Stimulated activated CD8-positive, alpha-beta memory T cell treated with anti-CD3 and anti-CD28 coated beads, Interleukin-15, amount 100 ng/mL, for 24 hours (primary cell): ENCODE measurements at places on chromosomes 7 and 10.

DNA sequence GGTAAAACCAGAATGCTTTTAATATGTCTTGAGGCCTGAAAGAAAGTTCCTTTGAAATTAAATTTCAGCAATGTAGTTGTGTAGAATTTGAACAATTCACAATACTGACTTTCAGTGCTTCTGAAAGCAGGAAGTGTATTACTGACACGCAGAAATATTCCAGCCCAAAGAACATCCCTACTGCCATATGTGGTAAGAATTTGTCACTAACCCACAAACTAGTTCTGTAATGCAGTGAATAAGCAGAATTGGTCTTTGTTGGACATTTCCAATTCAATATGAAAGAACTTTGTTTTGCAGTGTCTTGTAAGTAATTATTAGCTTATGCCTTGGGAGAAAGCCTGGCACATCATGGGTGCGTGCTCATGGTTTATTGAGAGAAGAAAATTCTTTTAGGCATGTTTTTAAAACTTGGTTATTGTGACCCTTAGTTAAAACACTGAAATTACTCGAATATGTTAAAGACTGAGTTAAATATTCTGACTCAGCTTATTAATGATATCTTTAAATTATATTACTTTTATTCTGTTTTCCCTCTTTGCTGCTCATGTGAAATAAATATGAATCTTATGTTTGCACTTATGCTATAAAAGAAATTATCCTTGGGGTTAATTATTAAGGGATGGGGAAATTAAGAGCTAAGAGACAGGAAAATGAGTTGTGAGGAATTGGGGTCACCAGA lies 33.4 kb downstream of the PTPN12 start:
- DNase-seq = no peak

DNA sequence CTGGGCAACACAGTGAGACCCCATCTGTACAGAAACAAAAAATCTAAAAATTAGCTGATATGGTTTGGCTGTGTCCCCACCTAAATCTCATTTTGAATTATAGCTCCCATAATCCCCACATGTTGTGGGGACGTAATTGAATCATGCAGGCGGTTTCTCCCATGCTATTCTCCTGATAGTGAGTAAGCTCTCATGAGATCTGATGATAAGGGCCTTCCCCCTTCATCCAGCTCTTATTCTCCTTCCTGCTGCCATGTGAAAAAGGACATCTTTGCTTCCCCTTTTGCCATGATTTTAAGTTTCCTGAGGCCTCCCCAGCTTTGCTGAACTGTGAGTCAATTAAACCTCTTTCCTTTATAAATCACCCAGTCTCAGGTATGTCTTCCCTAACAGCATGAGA lies 136.5 kb downstream of the SFMBT2 start:
- DNase-seq = no peak

DNA sequence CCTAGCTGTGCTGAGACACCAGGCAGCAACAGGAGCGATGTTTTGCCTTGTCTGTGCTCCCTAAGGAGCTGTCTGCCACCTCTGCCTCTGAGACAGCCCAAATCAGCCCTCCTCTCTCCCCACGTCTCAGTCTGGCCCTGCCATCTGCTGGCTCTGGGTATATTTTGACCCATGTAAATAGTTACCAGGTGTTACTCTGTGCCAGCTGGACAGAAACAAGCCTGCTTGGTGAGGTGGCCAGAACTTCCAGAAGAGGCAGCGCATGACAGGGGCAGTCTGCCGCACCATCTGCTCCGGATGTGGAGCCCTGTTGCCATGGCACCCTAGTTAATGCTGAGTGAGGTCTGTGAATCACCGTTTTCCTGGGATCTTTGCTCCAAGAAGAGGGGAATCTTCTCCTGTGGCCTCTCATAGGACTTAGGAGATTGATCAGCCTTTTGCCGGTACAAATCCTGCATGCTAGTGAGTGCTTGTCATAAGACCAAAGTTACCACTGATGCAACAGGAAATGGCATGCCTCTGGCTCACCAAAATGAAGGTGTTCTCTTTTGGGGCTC lies 31.8 kb downstream of the GSTO2 start:
- DNase-seq = no peak

DNA sequence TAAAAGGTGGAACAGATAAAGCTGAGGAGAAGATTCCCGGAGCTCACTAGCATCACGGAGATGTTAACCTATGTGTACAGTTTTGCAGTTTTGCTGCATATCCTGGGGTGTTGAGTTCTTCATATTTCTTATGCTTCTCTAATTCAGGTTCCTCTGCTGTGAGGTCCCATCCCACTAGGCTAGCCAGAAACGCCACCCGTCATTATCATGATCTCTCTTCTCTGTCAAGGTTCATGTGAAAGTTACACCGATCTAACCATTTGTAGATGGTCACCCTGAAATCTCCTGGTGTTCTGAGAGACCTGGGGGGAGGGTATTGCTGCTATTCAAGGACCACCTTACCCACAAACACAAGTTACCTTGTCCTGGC lies 136.3 kb downstream of the CCDC71L start:
- no peak for DNase-seq

- no peak for DNase-seq
These were observed 31.9 kb upstream of the AGBL3 start for GRCh38 chr7:134954197-134955082.

DNA sequence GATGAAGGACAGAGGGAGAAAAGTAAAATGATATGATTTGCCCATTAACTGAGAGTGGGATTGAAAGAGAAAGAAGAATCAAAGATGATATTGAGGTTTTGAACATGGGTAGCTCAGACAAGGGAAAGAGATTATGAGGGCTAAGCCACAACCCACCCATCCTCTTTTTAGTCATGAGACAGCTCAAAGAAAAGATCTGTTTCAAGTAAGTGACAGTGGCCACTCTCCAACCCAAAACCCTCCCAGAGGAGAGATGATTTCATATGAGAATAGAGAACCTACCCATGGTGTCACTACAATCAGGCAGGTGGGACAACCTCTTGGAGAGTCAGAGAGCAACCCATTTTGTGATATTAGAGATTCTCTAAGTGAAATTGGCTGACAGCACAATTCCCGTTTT lies 32.2 kb downstream of the PLXNA4 start:
- DNase-seq = no peak

- DNase-seq = no peak
These were observed 41.4 kb upstream of the PNLIPRP3 start for GRCh38 chr10:116385994-116386809.

GRCh38 chr10:22461891-22462290 lies 116.6 kb downstream of the SPAG6 start:
- DNase-seq = no peak

- no peak for DNase-seq
These were observed 378.1 kb downstream of the RPS24 start for GRCh38 chr10:78411716-78412115.
